ENCODE measurements at places on chromosomes 7 and 10.

- DNase-seq: no peak
Measured at GRCh38 chr10:45450866-45451265, 76.8 kb downstream of the ALOX5 start.

- DNase-seq: no peak
Measured at GRCh38 chr10:21518149-21518640, 7.3 kb downstream of the SKIDA1 start.

GRCh38 chr7:150373049-150373801 lies 4.6 kb downstream of the REPIN1 start:
- DNase-seq: no peak

GRCh38 chr7:37323966-37324365 lies 124.7 kb downstream of the ELMO1 start:
- DNase-seq: no peak

- no peak for DNase-seq
Measured at GRCh38 chr7:131493081-131493480, 63.3 kb downstream of the PODXL start.

DNA sequence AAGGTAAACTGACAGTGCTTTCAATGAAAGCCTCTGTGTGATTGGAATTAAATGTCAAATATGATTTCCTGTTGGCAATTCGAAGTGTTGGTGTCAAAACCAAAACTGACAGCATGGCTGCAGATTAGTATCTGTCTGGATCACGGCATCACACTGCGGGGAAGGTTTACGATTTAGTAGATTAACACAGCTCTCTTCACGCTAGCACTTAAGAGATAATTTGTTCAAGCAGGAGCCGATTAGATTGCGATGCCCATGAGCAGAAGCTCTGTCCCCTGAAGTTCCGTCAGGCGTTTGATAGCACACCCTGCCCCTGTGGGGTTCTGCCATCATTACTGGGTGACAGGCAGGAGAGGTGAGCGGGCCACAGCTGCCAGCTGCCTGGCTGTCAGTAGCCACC lies 279.5 kb upstream of the AUTS2 start:
- DNase-seq: no peak
